ENCODE measurements at places on chromosomes 7 and 10.

DNA sequence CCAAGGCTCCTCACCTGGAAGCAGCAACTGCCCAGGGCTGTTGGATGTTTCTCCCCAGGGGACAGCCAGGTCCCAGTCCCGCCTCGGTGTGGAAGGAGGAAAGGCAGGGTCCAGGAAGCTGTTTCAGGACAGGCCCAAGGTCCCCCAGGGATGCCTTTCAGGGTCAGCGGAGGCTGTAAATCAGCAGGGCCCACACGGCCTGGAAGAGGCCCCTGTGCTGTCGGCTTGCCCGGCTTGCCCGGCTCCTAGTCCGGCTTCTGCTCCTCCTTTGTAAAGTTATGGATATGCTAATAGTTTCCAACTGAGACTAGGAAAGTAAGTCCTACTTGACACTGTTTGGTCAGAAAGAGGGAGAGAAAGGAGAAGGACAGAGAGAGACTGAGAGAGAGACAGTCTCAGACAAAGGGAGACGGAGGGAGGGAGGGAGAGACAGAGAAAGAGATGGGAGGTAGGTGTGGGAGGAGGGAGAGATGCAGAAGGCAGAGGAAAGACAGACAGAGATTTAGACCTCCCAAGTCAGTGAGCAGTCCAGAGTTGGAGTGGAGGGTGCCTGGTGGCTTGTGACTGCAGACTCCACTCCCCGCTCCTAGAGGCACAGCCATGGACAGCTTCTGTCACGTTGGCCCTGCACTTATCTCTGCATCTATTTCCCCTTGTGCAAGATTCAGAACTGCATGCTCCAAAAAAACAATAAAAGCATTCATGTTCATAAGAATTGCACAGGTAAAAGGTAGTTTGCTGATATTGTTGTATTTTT, 10.5 kb downstream of the IKZF1 start:
- DNase-seq = no peak

- DNase-seq = no peak
These were observed 283.7 kb downstream of the SKAP2 start for GRCh38 chr7:26580711-26581110.

- no peak for DNase-seq
These were observed 16.7 kb upstream of the SPOCK2 start for GRCh38 chr10:72105098-72105475.

GRCh38 chr7:36217211-36217960, 64.3 kb downstream of the EEPD1 start:
- no peak for DNase-seq

- no peak for DNase-seq
These were observed 59.4 kb upstream of the MRLN start for GRCh38 chr10:59812519-59813122.

DNA sequence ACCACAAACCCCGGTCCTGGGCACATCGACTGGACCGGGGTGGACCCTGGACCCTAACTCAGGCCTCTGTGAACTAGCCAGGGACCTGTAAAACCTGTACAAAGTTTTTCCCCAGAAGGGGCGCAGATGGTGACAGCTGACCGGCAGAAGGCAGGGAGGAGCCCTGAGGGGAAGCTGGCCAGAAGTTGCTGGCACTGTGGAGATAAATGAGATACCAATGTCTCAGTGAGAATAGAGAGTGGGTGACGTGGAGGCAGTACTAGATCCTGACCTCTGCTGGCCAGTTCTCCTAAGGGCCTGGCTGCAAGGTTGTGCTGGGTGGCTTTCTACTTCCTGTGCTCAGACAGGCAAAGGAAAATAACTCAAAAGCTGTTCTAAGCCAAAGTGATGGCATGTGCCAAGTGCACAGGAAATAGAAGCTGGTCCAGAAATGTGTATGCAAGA, 10.6 kb upstream of the TSPAN14 start:
- DNase-seq = peak; percentile 73

DNA sequence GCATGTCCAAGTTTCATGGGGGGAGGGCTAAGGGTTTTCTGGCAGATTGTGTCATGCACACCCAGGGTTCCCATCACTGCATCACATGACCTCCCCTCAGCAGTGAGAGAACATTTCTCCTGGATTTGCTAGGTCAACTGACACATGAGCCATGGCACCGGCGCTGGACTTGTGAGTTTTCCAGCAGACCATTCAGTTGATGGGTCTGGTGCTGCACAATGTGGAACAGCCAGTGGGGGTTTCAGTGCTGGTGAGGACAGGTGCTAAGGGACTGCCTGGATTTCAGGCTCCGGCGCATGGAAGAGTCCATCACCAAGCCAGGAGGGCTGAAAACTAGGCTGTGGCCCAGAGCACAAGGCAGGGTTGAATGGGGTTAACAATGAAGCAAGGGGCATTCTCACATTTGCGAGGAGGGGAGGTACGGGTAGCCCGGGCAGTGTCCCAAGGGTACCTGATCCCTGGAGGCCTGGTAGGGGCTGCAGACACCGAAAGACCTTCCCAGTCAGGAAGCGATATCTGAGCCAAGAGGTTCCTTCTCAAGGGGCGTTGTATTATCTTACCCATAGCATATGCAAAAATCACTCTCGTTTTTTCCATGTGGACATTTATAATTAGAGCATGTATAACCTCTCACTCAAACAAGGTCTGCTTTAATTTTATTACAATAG, 203.0 kb downstream of the TNS3 start:
- DNase-seq = no peak

- no peak for DNase-seq
These were observed 150.7 kb upstream of the BET1 start for GRCh38 chr7:94154858-94155257.

GRCh38 chr10:110859206-110859972, 12.3 kb upstream of the PDCD4 start:
- DNase-seq = no peak

DNA sequence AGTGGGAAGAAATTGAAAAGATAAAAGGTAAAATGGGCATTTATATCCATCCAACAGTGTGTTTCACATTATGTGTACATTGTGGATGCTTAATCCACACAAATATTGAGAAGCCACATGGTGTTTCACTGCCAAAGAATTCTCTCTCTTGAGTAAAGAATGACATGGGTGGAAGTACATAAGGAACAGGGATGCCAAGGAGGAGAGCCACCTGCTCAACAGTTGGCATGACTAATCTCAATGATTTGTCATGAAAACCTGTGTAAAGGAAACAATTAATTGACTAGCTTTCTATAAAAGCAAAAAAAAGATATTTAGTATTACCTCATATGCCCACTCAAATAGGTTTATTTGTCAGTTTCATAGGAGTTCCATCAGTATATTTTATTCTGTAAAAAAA, 43.1 kb downstream of the MAGI2 start:
- DNase-seq = no peak

DNA sequence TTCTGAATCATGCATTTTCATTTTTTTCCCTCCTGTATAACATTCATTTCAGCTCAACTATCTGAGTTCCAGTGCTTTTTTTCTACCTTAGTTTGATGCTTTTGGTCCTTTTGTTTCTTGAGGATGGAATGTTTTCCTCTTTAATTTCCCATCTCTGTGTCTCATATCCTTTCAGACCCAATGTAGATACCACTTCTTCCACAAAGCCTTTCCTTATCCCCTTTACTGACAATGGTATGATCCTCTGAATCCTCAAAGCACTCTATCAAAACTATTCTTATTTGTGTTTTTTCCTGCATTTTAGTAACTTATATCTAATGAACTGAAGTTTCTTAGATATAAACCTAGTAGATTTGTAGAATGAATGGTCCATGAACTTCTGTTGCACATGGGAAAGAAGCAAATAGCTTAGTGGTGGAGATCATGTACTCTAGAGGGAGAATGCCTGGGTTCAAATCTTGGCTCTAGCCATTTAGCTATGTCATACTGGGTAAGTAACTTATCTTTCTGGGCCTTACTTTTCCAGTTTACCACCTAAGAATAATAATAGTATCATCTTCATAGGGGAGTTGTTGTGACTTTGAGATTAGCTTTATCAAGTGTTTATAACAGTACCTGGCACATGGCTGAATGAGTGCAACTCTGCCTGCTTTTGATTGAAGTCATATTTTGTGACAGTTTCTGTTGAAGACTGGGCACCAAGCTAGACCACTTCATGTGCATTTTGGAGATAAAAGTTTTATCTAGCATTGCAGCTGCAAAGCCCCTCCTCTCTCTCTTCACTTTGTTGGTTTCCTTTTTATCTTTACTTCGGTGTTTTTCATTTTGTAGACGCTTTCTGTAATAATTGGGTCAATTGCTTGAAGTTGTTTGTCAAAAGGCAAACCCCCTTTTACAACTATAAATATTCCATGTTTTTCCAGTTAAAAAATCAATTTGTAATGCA, 18.5 kb downstream of the STAM start:
- DNase-seq = no peak

GRCh38 chr10:43417950-43418768, 9.2 kb upstream of the HNRNPF start:
- DNase-seq = no peak

- DNase-seq = peak; percentile 2
These were observed 93.5 kb downstream of the ZNF783 start for GRCh38 chr7:149355390-149356048.

- DNase-seq = peak; percentile 98
These were observed 62.4 kb upstream of the MKRN1 start for GRCh38 chr7:140541513-140542227.

DNA sequence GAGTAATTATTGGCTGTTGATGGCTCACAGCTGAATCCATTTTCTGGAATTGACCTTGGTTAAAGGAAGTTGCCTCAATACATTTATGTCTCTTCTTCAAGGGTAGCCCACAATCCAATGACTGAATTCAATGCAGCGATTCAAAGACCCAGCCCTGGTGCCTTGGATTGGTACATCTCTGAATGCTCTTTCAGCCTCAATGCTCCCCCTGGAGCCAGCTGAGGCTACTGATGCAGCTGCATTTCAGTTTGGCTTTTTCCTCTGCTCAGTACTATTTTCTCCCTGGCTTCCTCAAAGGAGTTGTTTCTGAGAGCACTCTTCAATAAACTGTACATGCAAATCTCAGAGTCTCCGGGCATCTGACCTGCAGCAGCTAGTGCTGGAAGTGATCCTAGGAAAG, 633 bp upstream of the EBLN1 start:
- no peak for DNase-seq

DNA sequence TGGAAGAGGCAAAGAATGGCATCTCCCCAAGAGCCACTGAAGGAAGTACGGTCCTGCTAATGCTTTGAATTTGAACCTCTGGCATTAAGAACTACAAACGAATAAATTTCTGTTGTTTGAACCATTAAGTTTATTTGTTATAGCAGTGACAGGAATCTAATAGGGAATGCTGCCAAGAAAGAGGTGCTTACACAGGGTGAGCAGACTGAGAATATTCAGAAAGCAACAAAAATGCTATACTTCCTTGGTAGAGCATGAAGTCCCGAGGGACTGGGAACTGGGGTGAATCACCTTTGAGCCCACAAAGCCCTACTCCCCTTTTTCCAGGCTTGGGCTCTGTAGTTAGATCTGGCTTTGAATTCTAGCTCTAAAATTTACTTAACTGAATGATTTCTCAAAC, 45.0 kb downstream of the PANK1 start:
- no peak for DNase-seq

GRCh38 chr10:1726861-1727260, 10.5 kb downstream of the ADARB2 start:
- DNase-seq = no peak

DNA sequence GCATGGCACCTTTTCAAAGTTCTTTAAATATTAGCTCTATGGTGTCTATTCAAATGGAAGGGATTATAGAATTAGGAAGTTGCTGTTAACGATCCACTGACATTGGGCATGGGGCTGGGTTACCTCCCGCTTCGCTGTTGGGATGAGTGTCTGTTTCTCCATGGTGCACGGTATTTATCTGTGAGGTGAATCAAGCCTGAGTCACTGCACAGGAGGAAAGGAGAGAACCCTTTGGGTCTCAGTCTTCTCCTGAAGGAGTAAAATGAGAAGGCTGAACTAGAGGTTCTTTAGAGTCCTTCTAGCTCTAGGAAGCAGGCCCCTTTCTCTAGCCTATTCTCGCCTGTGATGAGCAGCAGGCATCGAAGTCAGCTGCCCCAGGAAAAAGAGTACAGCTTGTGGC, 7.3 kb downstream of the JCAD start:
- DNase-seq = peak; percentile 54

GRCh38 chr7:128153436-128153835, 87.6 kb upstream of the LEP start:
- DNase-seq = no peak

- no peak for DNase-seq
These were observed 14.3 kb downstream of the GALNT17 start for GRCh38 chr7:71145906-71146901.

- DNase-seq = no peak
These were observed 193.0 kb upstream of the C7orf33 start for GRCh38 chr7:148397551-148397950.

- no peak for DNase-seq
These were observed 28.4 kb upstream of the GPNMB start for GRCh38 chr7:23218196-23218595.

- no peak for DNase-seq
These were observed 20.3 kb upstream of the ETV1 start for GRCh38 chr7:14009453-14010418.

GRCh38 chr7:97026715-97027426, 2.2 kb upstream of the DLX5 start:
- no peak for DNase-seq

GRCh38 chr10:79385392-79385795, 38.1 kb downstream of the PPIF start:
- no peak for DNase-seq

- no peak for DNase-seq
These were observed 161.9 kb upstream of the AGK start for GRCh38 chr7:141389140-141389796.

GRCh38 chr10:56091872-56092271, 269.2 kb downstream of the ZWINT start:
- DNase-seq = no peak

DNA sequence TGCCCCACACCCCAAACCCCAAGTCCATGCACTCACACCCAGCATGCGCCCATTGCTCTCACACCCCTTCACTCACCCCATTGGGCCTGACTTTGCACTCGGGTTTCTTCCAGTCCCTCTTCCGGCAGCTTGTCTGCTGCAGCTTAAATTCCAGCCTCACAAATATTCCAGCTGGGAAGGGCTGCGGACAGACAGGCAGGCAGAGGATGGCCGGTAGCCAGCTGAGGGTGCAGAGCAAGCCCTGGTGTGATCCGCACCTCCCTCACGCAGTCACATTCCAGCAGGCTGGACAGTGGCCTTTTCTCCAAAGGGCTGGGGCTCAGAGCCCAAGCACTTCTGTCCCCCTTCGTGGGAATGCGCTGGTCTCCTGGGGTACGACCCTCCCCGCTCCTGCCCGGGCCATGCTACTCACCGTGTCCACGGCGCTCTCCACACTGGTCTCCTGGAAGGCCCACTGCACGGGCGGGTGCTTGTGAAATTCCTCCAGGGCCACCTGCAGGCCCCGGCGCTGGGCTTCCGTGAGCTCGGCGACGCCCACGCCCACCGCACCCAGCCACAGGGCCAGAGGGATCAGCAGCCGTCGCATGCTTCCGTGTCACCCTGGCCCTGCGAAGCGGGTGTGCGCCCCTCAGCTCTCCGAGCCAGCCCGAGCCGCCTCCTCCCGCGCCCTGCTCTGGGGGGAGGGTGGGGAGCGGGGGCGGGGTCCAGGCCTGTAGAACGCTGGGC, 1.2 kb downstream of the RARRES2 start:
- peak; percentile 64 for DNase-seq

- no peak for DNase-seq
These were observed 11.1 kb upstream of the PPP2R2D start for GRCh38 chr10:131889755-131890154.

- DNase-seq = no peak
These were observed 19.7 kb downstream of the SKIDA1 start for GRCh38 chr10:21505711-21506278.

GRCh38 chr10:102452672-102453340, 1.5 kb upstream of the C10orf95 start:
- peak; percentile 84 for DNase-seq

All from EH (cell line).